Stimulated activated CD8-positive, alpha-beta memory T cell treated with anti-CD3 and anti-CD28 coated beads, Interleukin-15, amount 100 ng/mL, for 24 hours (primary cell): ENCODE measurements at places on chromosomes 6 and 20.

DNA sequence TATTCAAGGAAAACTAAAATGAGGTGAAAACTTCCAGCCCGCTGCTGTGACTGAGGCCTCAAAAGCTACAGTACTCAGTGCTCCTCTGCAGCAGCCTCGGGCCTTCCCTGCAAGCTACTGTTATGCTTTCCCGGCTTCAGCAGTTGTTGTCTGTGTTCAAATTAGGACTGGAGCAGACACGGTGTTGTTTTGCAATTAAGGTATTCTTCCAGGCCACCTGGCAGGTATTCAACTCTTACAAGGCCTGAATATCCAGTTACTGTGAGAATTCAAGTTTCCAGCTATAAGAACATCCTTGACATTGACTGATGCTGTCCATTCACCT, 10.7 kb downstream of the TXNDC5 start:
- no peak for DNase-seq

GRCh38 chr6:42720739-42721138, 1.7 kb downstream of the PRPH2 start:
- DNase-seq = no peak

- no peak for DNase-seq
Measured at GRCh38 chr6:85579581-85579980, 14.1 kb downstream of the SNX14 start.

DNA sequence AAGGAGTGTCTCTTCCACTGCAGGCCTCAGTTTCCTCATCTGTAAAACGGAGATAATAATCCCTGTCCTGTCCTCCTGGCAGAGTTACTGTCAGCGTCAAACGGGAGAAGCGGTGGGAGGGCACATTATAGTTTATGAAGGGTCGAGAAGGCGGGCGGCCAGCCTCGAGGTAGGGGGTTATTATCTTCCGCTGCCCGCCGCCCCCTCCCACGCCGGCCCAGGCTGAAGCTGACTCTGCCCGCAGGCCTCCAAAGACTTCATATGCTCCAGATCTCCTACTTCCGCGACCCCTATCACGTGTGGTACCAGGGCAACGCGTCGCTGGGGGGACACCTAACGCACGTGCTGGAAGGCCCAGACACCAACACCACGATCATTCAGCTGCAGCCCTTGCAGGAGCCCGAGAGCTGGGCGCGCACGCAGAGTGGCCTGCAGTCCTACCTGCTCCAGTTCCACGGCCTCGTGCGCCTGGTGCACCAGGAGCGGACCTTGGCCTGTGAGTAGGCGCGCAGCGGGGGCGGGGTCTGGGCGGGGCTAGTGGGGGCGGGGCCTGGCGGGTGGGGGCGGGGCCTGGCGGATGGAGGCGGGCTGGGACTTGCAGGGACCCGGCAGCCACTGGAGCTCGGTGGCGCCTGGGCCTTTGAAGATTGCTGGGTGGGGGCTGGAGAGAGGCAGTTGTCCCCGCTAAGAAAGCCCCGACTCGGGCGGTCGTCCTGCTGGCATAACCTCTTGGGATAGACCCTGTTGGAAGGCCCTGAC, 2.8 kb downstream of the PROCR start:
- no peak for DNase-seq

DNA sequence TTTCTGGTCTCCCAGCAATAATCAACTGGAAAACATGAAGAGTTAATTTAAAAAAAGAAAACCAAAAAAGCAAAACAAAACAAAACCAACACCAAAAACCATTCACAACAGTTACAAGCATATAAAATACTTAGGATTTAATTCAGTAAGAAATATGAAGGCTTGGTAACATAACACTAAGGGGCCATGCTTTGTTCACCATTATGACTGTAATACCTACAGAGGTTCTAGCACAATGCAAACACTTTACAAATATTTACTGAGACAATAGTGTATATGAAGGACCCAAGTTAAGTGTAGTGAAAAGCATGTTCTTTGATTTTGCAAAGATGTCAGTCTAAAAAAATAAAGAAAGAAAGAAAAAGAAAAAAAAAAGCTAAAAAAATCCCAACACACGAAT, 109.8 kb upstream of the EMILIN3 start:
- DNase-seq = no peak

DNA sequence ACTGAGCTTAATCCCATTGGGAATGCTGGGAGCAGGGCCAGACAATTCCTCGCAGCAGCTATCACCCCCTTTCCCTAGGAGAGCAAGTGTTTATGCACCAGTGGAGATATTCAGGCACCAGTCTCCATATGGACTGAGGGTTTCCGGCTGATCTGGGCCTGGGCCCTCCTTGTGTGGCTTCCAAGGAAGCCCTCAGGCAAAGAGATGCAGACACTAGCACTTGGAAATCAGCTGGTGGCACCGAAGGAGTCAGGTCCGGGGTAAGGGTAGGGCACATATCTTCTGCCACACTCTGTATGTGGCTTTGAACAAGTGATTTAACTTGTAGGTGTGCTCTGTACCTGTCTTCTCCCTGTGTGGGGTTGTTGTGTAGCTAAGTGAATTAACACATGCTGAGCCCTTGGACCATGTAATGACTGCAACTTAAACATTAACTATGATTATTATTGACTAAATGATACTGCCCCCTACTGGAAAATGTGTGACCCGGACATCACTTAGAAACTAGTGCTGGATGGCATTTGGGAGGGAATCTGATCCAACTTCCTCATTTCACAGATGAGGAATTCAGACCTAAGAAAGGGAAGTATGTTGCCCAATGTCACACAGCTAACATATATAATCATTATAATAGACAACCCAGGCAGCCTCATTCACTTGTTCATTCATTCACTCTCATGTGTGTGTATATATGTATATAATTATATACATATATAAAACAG, 19.3 kb upstream of the WFDC2 start:
- DNase-seq = no peak

- no peak for DNase-seq
Measured at GRCh38 chr6:88848870-88849269, 114.5 kb downstream of the RNGTT start.
